ENCODE measurements at places on chromosomes 2 and 18. TPM values are rescaled to one million over a fixed set of nuclear protein-coding genes. Genes with fewer than 3 reads are reported as not detected.

The COL4A4 gene
- not detected for total RNA-seq

The ZNF142 gene
- total RNA-seq = 5.5 TPM

The LRRC30 gene
- total RNA-seq = not detected

The OSBPL6 gene
- total RNA-seq = 7.4 TPM

The BMP10 gene
- not detected for total RNA-seq

The ALPG gene
- total RNA-seq = not detected

The SCYGR8 gene
- not detected for total RNA-seq

The TMEM150A gene
- total RNA-seq = 11.0 TPM

The SIX3 gene
- total RNA-seq = not detected

The MLPH gene
- 40.9 TPM for total RNA-seq

The MAP3K19 gene
- total RNA-seq = not detected

The UGT1A6 gene
- not detected for total RNA-seq

The TET3 gene
- total RNA-seq = 1.6 TPM

The MSGN1 gene
- not detected for total RNA-seq

The RNF103 gene
- total RNA-seq = 11.0 TPM

The IL36RN gene
- total RNA-seq = not detected

The PIK3C3 gene
- total RNA-seq = 40.2 TPM

The DSG1 gene
- total RNA-seq = not detected

The AQP12B gene
- not detected for total RNA-seq

The RHBDD1 gene
- 8.6 TPM for total RNA-seq

The GAL3ST2 gene
- not detected for total RNA-seq

The TEX51 gene
- not detected for total RNA-seq
